ENCODE measurements at places on chromosomes 5 and 9.
A peak's percentile ranks its signal among the peaks of the same experiment; 100 is the strongest.

- DNase-seq, result no peak
Observed at GRCh38 chr9:107175816-107176435, 107.2 kb upstream of the RAD23B start.

GRCh38 chr5:134125039-134126015, 10.8 kb downstream of the TCF7 start:
- peak; percentile 99 for DNase-seq

- no peak for DNase-seq
Observed at GRCh38 chr9:18601956-18602355, 128.0 kb downstream of the ADAMTSL1 start.

- DNase-seq, result no peak
Observed at GRCh38 chr9:1845425-1845824, 169.7 kb upstream of the SMARCA2 start.

- DNase-seq, result peak; percentile 92
Observed at GRCh38 chr5:143261748-143262392, 141.6 kb downstream of the NR3C1 start.

GRCh38 chr5:154446195-154447088, 645 bp downstream of the SAP30L start:
- peak; percentile 50 for DNase-seq

DNA sequence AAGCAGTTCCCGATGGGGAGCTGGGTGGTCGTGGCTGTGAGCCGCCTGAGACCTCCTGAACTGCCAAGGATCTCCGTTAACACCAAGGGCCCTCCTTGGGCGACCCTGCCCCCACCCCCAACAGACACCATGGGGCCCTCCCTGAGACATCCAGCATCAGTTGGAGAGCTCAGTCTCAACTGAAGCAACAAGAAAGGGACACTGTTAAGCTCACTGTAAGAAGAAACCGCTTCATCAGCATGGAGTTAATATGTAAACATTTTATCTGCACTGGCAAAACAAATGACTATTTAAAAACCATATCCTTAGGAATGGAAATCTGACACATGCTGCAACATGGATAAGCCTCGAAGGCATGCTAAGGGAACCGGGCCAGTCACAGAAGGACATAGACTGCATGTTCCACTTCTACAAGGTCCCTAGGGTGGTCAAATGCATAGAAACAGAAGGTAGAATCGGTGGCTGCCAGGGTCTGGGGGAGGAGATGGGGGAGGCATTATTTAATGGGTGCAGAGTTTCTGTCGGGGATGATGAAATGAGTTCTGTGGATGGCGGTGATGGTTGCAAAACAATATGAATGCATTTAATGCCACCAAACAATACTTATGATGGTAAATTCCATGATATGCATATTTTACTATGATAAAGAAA, 47.4 kb downstream of the ROR2 start:
- no peak for DNase-seq

DNA sequence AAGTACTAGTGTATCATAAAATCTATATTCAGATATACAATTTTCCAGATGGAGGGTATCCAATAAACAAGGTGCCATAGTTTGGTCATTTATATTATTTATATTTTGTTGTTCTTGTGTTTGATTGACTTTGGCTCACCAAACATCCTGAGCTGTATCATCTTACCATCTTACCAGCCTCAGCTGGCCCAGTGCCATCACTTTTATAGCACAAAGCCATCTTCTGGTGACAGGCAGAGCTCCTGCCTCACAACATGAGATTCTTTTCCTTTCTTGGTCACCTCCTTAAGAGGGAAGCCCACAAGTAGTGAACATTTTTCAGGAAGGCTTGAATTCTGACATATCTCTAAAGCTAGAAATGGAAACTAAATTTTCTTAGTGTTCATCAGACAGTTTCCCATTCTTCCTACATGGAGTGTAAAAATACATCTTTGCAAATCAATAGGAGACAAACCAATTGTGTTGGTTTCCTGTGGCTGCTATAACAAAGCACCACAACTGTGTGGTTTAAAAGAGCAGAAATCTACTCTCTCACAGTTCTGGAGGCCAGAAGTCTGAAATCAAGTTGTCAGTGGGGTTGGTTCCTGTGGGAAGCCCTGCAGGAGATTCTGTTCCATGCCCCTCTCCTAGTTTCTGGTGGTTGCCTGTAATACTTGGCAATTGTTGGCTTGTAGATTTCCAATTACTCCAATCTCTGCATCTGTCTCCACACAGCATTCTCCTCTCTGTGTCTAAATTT, 341.8 kb downstream of the MAN2A1 start:
- no peak for DNase-seq

DNA sequence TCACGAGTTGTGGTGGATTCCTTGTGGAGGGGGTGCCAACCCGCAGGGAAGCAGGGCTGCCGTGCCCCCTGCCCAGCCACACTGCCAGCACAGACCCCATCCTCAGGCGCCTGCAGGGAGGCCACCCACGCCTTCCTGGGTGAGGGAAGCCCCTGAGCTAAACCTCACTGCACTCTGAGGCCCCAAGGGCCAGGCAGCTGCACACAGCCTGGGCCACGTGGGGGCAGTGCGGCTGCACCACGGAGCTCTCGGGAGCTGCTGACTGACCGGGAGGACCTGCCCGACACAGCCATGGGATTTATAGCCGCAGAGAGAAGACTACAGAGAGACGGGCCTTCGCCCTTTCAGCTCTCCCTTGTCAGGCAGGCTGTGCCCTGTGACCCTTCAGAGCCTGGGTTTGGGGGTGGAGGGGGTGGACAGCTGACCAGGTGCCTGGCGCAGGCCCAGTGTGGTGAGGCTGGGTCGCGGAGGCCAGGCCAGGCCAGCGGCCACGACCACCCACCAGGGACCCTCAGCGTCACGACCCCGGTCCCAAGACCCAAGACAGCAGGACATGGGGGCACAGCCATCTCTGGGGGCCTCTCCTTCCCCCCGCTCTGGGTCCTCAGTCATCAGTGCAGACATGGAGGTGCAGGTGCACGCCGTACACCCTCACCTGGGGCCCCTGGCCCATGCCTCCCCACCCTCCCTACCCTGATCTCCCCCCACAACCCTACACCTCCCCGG, 4.3 kb upstream of the AHRR start:
- peak; percentile 79 for DNase-seq

- DNase-seq, result no peak
Observed at GRCh38 chr5:169248996-169249395, 51.9 kb downstream of the SLIT3 start.

Measured in RPMI7951 (cell line).